MCF 10A (cell line): ENCODE measurements at places on chromosomes 2 and 18. TPM values are rescaled to one million over a fixed set of nuclear protein-coding genes. Genes with fewer than 3 reads are reported as not detected.

- DNase-seq, result peak; percentile 2
Observed at GRCh38 chr2:207289295-207290018, 123.7 kb upstream of the KLF7 start.

- no peak overlapping the region for H3K4me3 ChIP-seq
- H3K36me3 ChIP-seq, result no peaks in the 10 kb centered on the region
- peaks cover 20% of the 10 kb centered on the region for H3K4me1 ChIP-seq
Observed at GRCh38 chr2:215870088-215870490, 143.3 kb downstream of the MREG start.

GRCh38 chr2:120105360-120105759 is 92.5 kb downstream of the EPB41L5 start:
- peaks cover 42% of the 10 kb centered on the region for H3K4me1 ChIP-seq
- no peaks in the 10 kb centered on the region for H3K36me3 ChIP-seq
- no peak overlapping the region for H3K4me3 ChIP-seq

The CXCR1 gene
- total RNA-seq, result 0.12 TPM in 1 of 2 replicates, not detected in the other

- DNase-seq, result no peak
- no peaks in the 10 kb centered on the region for H3K36me3 ChIP-seq
- no peaks in the 10 kb centered on the region for H3K27me3 ChIP-seq
- H3K4me3 ChIP-seq, result no peak overlapping the region
- H3K27ac ChIP-seq, result no peak overlapping the region
Observed at GRCh38 chr2:26913606-26913998, 56.8 kb upstream of the MAPRE3 start.

DNA sequence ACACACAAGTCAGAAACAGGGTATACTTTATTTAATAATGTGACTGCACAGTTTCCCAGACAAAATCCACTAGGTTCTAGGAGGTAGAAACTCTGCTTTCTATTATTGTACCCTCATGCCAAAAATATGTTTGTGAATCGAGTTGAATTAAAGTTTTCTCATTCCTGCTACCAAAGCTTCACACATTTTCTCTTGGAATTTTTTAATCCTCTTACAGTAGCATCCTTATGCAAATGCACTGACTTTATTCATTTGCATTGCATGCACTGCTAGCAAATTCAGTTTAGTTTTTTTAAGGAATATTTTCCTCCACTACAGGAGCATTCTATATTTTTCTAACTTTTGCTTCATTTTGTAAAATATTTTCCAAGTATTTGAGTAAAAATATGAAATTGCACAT is 4.8 kb upstream of the SCG2 start:
- H3K4me3 ChIP-seq, result no peak overlapping the region
- H3K36me3 ChIP-seq, result no peaks in the 10 kb centered on the region
- no peaks in the 10 kb centered on the region for H3K27me3 ChIP-seq
- DNase-seq, result no peak

The MLPH gene
- total RNA-seq, result 27.1 and 28.5 TPM in 2 replicates

The ALPG gene
- not detected in 2 replicates for total RNA-seq

The SULT6B1 gene
- total RNA-seq, result not detected in 2 replicates

- no peak overlapping the region for H3K4me3 ChIP-seq
- H3K27ac ChIP-seq, result no peak overlapping the region
- H3K36me3 ChIP-seq, result peaks cover 16% of the 10 kb centered on the region
- no peaks in the 10 kb centered on the region for H3K27me3 ChIP-seq
- no peak for DNase-seq
Observed at GRCh38 chr2:237536083-237536415, 30.3 kb upstream of the PRLH start.

GRCh38 chr2:229642371-229642770 is 72.0 kb downstream of the DNER start:
- H3K36me3 ChIP-seq, result no peaks in the 10 kb centered on the region
- peaks cover 7% of the 10 kb centered on the region for H3K4me1 ChIP-seq
- H3K4me3 ChIP-seq, result no peak overlapping the region
- DNase-seq, result peak; percentile 83

DNA sequence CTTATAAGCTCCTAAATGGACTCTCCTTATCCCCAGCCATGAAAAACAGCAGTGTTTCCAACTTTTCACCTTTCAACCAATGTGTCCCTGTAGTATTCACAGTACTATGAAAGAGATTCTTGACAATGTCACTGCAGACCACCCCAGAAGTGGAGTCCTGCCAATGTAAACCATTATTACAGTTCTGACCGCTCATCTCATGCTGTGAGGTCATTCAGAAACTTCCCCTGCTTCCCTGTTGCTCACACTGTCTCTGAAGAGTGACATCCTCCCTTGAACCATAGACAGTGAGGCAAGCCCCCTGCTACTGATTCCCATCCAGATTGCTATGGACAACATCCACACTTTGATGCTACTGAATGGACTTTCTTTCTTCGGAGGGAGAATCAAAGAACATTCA is 1523.7 kb upstream of the ACVR2A start:
- H3K27me3 ChIP-seq, result no peaks in the 10 kb centered on the region
- no peaks in the 10 kb centered on the region for H3K36me3 ChIP-seq
- no peak overlapping the region for H3K4me3 ChIP-seq
- no peak for DNase-seq
- H3K4me1 ChIP-seq, result peaks cover 11% of the 10 kb centered on the region

- H3K27ac ChIP-seq, result peak overlapping the region; percentile 24
- peaks cover 8% of the 10 kb centered on the region for H3K4me1 ChIP-seq
- no peaks in the 10 kb centered on the region for H3K36me3 ChIP-seq
- DNase-seq, result no peak
Observed at GRCh38 chr2:133362061-133362476, 206.2 kb downstream of the NCKAP5 start.

The SH3BP4 gene
- total RNA-seq, result 57.6 and 59.7 TPM in 2 replicates

The CFAP65 gene
- total RNA-seq, result not detected in 2 replicates

The DOK1 gene
- 3.4 and 4.6 TPM in 2 replicates for total RNA-seq

DNA sequence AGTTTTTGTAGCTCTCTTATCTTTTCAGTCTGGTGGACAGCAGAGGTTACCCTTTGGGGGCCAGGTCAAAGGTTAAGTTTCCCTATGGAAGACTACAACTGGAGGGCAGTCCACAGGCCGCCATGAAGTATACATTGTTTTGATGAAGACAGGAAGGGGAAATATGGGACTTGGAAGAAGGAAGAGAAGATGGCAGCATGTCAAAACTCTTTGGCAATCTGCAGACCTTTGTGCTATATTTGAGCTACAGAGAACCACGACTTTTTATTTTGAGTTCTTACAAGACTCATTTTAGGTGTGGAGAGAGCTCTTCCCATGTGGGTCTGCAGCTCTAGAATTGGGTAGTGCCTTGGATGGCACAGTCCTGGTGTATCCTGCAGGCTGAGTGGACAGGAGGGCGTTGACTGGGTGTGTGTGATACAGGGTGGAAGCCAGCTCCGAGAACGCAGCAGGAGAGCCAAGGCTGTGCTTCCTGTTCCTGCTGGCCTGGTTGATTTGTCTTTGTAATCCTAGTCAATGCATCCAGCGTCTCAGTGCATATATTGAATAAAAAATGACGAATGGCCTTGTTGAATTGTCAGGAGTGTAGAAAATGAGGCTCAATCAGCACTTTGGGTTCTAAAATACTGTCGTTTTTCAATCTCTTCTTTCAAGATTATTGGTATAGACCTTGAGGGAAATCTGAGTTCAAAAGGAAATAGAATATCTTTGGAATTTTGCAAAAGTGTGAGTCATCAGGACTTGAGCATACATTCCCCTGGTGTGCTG is 11.5 kb downstream of the ITGA6 start:
- H3K27ac ChIP-seq, result no peak overlapping the region
- peak overlapping the region; percentile 57 for H3K4me3 ChIP-seq
- DNase-seq, result peak; percentile 69
- no peaks in the 10 kb centered on the region for H3K27me3 ChIP-seq

- H3K4me3 ChIP-seq, result no peak overlapping the region
- H3K27ac ChIP-seq, result no peak overlapping the region
Observed at GRCh38 chr18:35616664-35617423, 35.3 kb downstream of the GALNT1 start.

The ODC1 gene
- 321 and 341 TPM in 2 replicates for total RNA-seq

DNA sequence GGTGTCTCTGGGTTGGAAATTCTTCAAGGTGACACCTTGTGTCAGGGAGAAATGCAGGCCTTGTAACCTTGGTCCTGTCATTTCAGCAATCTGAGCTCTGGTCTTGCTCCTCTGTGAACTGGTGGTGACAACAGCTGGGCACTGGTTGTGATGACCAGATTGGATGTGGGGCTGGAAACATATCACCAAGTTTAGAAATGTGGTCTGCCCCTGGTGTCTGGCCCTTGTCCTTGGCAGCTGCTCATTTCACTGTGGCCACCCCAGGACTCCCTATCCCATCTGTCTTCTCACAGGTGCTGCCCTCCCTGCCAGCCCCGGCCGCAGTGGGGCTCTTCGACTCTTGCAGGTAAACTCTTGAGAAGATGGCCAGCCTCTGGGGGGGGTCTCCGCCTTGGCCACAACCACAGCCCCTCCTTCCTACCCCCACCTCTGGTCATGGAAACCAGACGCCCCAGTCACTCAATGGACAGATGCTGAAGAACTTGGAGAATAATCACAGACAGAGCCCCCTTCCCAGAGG is 20.7 kb downstream of the SIX3 start:
- H3K4me3 ChIP-seq, result no peak overlapping the region
- no peak for DNase-seq
- no peak overlapping the region for H3K27ac ChIP-seq
- peaks cover 17% of the 10 kb centered on the region for H3K4me1 ChIP-seq

- peak overlapping the region; percentile 91 for H3K27ac ChIP-seq
- peak overlapping the region; percentile 29 for H3K4me3 ChIP-seq
- peaks cover 35% of the 10 kb centered on the region for H3K4me1 ChIP-seq
- H3K36me3 ChIP-seq, result no peaks in the 10 kb centered on the region
- peak; percentile 99 for DNase-seq
- no peaks in the 10 kb centered on the region for H3K27me3 ChIP-seq
Observed at GRCh38 chr2:26008851-26009566, 24.9 kb upstream of the RAB10 start.

- H3K27ac ChIP-seq, result no peak overlapping the region
- no peak for DNase-seq
- H3K4me3 ChIP-seq, result no peak overlapping the region
- no peaks in the 10 kb centered on the region for H3K4me1 ChIP-seq
- H3K36me3 ChIP-seq, result no peaks in the 10 kb centered on the region
Observed at GRCh38 chr2:224190936-224191270, 151.8 kb upstream of the SERPINE2 start.

DNA sequence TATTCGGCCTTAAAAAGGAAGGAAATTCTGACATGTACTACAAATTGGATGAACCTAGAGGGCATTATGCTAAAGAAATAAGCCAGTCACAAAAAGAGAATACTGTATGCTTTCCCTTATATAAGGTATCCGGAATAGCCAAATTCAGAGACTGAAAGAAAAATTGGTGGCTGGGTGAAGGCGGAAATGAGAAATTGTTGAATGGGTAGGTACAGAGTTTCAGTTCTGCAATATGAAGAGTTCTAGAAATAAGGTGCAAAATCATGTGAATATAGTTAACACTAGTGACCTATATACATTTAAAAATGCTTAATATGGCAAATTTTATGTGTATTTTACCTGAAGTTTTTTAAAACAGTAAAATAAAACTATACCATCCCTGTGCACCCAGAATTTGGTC is 43.1 kb downstream of the RMP24 start:
- H3K27ac ChIP-seq, result no peak overlapping the region
- no peaks in the 10 kb centered on the region for H3K36me3 ChIP-seq
- H3K4me1 ChIP-seq, result peaks cover 4% of the 10 kb centered on the region
- H3K27me3 ChIP-seq, result no peaks in the 10 kb centered on the region

The FANCL gene
- total RNA-seq, result 10.8 and 14.5 TPM in 2 replicates

GRCh38 chr18:7772510-7772888 is 205.4 kb downstream of the PTPRM start:
- no peaks in the 10 kb centered on the region for H3K36me3 ChIP-seq
- H3K4me1 ChIP-seq, result no peaks in the 10 kb centered on the region
- no peak overlapping the region for H3K27ac ChIP-seq
- no peak overlapping the region for H3K4me3 ChIP-seq
- H3K27me3 ChIP-seq, result no peaks in the 10 kb centered on the region

The ADCYAP1 gene
- total RNA-seq, result not detected in 2 replicates

The HOXD8 gene
- not detected in 2 replicates for total RNA-seq

The OSR1 gene
- 0.61 and 1.3 TPM in 2 replicates for total RNA-seq

DNA sequence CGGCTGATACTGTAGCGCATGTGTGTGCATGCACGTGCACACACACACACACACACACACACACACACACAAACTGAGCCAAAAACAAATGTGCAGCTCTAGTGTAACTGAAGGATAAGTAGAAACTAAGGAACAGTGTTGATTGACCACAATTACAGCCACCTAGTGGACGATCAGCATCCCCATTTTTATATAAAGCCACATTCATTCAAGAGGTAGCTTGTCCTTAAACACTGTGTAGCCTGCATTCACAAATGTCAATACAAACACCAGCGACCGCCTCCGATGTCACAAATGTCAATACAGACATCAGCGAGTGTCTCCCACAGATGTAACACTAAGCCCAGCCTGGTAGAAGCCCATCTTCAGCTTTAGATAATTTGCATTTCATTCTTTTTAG is 167.4 kb downstream of the PTGR3 start:
- H3K27ac ChIP-seq, result no peak overlapping the region
- H3K36me3 ChIP-seq, result no peaks in the 10 kb centered on the region
- no peaks in the 10 kb centered on the region for H3K4me1 ChIP-seq
- peak; percentile 36 for DNase-seq
- no peaks in the 10 kb centered on the region for H3K27me3 ChIP-seq

- no peak overlapping the region for H3K27ac ChIP-seq
- peak; percentile 43 for DNase-seq
- H3K4me1 ChIP-seq, result no peaks in the 10 kb centered on the region
- no peak overlapping the region for H3K4me3 ChIP-seq
Observed at GRCh38 chr2:8500124-8501054, 181.5 kb upstream of the ID2 start.

- H3K4me1 ChIP-seq, result peaks cover 11% of the 10 kb centered on the region
- H3K36me3 ChIP-seq, result no peaks in the 10 kb centered on the region
- H3K27ac ChIP-seq, result no peak overlapping the region
- no peak for DNase-seq
- no peak overlapping the region for H3K4me3 ChIP-seq
Observed at GRCh38 chr2:120465012-120465700, 119.2 kb downstream of the INHBB start.

- H3K4me3 ChIP-seq, result no peak overlapping the region
- no peak for DNase-seq
- H3K27ac ChIP-seq, result no peak overlapping the region
- H3K27me3 ChIP-seq, result no peaks in the 10 kb centered on the region
- H3K4me1 ChIP-seq, result peaks cover 6% of the 10 kb centered on the region
Observed at GRCh38 chr18:46035696-46036680, 36.1 kb downstream of the PSTPIP2 start.

- H3K36me3 ChIP-seq, result no peaks in the 10 kb centered on the region
- no peak overlapping the region for H3K27ac ChIP-seq
- no peak for DNase-seq
- no peaks in the 10 kb centered on the region for H3K27me3 ChIP-seq
- H3K4me1 ChIP-seq, result no peaks in the 10 kb centered on the region
Observed at GRCh38 chr18:44503854-44504253, 176.8 kb upstream of the SETBP1 start.

GRCh38 chr2:188449561-188449960 is 157.9 kb downstream of the GULP1 start:
- no peaks in the 10 kb centered on the region for H3K27me3 ChIP-seq
- no peaks in the 10 kb centered on the region for H3K4me1 ChIP-seq
- no peak for DNase-seq
- no peak overlapping the region for H3K27ac ChIP-seq
- no peaks in the 10 kb centered on the region for H3K36me3 ChIP-seq

GRCh38 chr2:182821182-182821581 is 45.3 kb downstream of the FRZB start:
- no peak overlapping the region for H3K4me3 ChIP-seq
- H3K36me3 ChIP-seq, result no peaks in the 10 kb centered on the region
- no peak overlapping the region for H3K27ac ChIP-seq

The STPG4 gene
- 0.83 TPM in 1 of 2 replicates, not detected in the other for total RNA-seq

The CHRNG gene
- total RNA-seq, result not detected in 2 replicates

GRCh38 chr18:73950116-73950700 is 197.4 kb downstream of the FBXO15 start:
- no peaks in the 10 kb centered on the region for H3K4me1 ChIP-seq
- no peaks in the 10 kb centered on the region for H3K36me3 ChIP-seq
- no peak for DNase-seq
- H3K27me3 ChIP-seq, result peaks cover 12% of the 10 kb centered on the region
- H3K4me3 ChIP-seq, result no peak overlapping the region
- no peak overlapping the region for H3K27ac ChIP-seq
